ENCODE measurements at places on chromosomes 7 and 10.

GRCh38 chr10:4561296-4561695 lies 264.7 kb upstream of the AKR1E2 start:
- DNase-seq = no peak

GRCh38 chr7:484356-485101 lies 35.1 kb downstream of the PDGFA start:
- no peak for DNase-seq

GRCh38 chr7:138595454-138595853 lies 105.7 kb downstream of the SVOPL start:
- DNase-seq = no peak

GRCh38 chr10:84038035-84038434 lies 101.3 kb upstream of the GHITM start:
- no peak for DNase-seq

DNA sequence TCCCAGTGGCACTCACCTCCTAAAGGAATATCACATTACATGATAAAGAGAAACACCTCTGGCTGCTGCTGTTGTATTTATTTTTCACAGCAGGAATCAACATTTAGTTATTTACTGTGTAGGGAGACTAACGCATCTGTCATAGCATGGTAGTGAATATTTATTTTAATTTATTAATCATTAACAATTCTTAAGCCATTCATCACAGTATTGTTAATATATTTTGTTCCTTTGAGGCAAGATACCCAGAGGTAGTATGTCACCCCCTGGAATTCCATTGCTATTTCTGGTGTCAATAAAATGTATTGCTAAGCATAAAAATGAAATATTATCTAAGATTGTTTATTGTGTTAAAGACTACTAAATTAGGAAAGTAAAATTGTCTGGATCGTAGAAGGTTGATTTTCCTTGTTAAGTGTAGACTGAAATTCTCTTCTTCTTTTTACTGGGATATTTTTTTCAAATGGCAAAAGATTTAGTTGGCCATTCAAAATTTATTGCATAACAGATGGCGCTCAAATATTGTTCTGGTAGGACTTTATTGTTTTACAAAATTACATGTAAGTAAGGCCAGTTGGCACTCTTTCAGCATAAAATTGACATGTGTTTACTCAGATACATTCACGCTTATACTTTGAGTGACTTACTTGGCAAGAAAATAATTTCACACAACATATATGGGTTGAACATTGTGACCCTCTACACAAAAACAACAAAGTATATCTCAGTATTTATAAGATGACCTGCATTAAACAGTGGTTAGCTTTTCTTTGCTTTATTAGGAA lies 1358.7 kb upstream of the SORCS1 start:
- DNase-seq = no peak

- DNase-seq = no peak
Observed at GRCh38 chr7:121433775-121434174, 37.7 kb upstream of the FAM3C start.

GRCh38 chr7:149787428-149788299 lies 14.3 kb upstream of the ZNF467 start:
- no peak for DNase-seq

DNA sequence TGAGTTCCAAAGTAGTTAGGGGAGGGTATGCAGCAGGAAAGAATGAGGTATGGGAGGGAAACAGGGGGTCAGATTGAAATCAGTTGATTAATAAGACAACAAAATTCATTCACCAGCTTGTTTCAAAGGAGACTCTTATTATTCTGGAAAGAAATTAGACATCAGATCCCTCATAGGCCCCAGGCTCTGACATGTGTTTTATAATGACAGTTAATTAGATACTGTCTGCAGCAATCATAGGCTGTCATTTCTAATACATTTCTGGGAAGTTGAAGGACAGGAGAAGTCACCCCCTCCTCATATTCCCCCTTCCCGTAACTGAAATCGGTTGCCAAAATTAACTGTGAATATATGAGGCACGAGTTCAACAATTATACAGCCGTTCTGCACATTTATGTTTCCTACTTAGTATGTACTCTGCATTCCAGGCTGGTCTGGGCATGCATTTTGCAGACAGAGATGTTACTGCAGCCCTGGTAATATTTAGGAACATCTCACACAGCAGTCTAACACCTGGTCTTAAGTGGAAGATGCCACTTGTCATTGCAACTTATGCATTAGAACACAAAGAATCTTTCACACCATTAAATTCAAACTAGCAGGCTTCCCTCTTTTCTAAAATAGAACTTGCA lies 355.2 kb upstream of the LRGUK start:
- DNase-seq = no peak

GRCh38 chr10:21950566-21950965 lies 53.0 kb downstream of the DNAJC1 start:
- no peak for DNase-seq

DNA sequence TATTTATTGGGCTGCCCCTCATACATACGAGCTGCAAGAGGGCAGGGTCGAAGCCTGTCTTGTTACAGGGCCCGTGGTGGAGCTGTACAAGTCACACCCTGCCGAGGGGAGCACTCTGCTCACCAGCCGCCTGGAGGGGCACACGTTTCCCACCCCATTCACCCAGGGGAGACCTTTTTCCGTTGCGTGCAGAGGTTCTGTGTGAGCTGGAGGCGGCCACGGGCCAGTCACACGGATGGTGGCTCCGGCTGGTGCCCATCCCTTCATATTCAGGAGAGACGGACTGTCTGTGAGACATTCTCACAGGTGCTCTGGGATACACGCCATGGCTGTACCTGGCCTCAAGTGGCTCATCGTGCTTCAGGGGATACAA lies 47.9 kb upstream of the FAM20C start:
- DNase-seq = no peak

- DNase-seq = no peak
Observed at GRCh38 chr10:114017271-114017670, 26.4 kb upstream of the ADRB1 start.

DNA sequence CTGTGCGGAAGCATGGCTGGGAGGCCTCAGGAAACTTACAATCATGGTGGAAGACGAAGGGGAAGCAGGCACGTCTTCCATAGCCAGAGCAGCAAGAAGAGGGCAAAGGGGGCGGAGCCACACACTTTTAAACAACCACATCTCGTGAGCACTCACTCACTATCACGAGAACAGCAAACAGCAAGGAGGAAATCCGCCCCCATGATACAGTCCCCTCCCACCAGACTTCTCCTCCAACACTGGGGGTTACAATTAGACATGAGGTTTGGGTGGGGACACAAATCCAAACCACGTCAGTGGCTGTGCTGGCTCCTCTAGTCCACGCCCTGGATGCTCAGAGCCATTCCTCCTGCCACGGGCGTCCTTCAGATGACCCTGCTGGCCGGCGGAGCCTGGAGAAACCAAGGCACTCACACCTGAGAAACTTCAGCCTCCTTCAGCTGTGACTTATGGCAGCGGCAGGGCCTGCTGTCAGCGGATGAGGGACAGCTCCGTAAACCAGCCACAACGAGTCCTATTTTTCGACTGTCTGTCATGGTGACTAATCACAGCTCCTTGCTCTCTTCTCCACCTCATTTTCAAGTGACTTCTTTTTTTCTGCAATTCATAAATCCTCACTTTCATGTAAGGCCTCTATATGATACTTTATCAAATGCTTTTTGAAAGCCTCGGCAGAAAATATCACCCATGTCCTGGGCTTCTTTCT lies 167.9 kb upstream of the PFKP start:
- DNase-seq = no peak

- DNase-seq = no peak
Observed at GRCh38 chr10:71419750-71420149, 23.0 kb downstream of the CDH23 start.

DNA sequence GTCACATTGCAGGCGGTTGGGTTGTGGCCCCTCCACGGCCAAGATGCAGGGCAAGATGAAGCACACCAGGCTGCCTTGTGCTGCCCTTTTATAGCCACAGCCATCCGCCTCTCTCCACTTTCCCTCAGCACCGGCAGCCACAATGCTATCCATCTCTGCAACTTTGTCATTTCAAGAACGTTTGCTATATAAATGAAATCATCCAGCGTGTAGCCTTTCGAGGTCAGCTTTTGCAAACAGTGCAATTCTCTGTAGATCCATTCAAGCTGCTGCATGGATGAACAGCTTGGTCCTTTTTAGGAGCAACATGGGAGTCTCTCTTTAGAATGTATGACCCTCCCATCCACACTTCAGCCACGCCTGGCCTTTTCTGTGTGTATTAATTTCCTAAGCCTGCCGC lies 6.4 kb upstream of the IL15RA start:
- no peak for DNase-seq

Data from uterus (tissue), 4 donors.